ENCODE measurements at places on chromosomes 2 and 18.

- no peak for DNase-seq
Measured at GRCh38 chr2:3610881-3611505, 16.1 kb downstream of the COLEC11 start.

GRCh38 chr2:202164411-202164810 lies 74.0 kb downstream of the SUMO1 start:
- DNase-seq, result no peak

- DNase-seq, result no peak
Measured at GRCh38 chr2:7180638-7181370, 263.6 kb downstream of the RNF144A start.

DNA sequence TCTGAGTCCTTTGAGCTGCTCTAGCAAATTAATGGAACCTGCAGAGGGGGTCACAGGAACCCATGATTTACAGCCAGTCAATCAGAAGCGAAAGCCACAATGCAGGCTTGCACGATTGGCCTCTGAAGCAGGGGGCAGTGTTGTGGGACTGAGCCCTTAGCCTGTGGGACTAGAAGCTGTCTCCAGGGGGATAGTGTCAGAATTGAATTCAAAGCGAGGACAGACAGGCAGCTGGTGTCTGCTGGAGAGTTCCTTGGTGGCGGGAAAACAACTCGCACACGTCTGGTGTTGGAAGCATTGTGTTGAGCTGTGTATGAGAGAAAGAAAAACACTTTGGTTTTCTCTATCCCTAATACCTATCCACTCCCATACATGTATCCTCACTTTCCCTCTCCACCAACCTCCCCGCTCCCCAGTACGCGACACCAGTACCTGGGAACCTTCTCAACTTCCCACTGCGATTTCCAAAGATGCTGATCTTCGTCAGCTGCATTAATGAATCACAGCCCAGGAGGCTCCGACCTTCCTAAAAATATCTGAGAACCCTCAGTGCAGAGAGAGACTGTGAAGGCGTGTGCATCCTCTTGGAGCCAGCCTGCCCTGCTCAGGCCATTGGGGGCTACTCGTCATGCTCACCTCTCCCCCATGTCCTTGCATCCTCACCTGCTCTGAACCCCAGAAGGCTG lies 88.2 kb downstream of the HS1BP3 start:
- DNase-seq, result no peak

GRCh38 chr18:25503567-25504081 lies 151.7 kb upstream of the ZNF521 start:
- peak; percentile 34 for DNase-seq

DNA sequence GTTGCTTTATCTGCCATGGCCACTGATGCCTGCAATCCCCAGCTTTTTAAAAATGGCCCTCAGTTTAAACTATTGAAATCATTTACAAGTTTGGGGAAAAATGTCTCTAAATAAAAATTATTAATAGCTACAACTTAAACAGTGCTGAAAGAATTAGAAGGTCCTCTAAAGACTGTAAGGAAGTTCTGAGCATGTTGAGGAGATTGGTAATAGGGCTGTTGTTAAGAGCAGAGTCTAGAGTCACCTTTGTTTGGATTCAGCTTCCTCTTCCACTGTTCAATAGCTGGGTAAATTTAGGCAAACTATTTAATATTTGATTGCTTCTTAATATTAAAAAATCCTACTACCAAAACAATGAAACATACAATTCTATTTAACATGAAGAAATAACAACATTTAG lies 1127.1 kb upstream of the DDX18 start:
- DNase-seq, result no peak

DNA sequence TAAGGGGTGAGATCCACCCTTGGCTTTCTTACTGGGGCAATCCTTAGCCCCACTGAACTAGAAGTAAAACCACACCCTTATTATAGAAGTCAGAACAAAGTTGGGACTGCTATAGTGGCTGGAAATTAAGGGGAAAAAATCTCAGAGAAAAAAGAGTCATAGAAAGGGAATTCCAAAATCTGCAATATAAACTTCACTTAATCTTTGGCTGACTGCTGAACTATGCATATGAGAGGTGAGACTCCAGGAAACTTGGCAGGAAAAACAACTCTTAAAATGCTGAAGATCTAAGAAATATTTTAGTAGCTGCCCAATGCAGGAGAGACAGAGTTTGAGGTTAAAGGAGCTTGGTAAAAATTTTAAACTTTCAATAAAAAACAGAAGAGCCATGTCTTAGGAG lies 201.8 kb upstream of the FN1 start:
- no peak for DNase-seq

- DNase-seq, result no peak
Measured at GRCh38 chr2:28490558-28490957, 5.3 kb upstream of the PLB1 start.

- DNase-seq, result peak; percentile 36
Measured at GRCh38 chr2:49973917-49974368, 819.6 kb upstream of the FSHR start.

DNA sequence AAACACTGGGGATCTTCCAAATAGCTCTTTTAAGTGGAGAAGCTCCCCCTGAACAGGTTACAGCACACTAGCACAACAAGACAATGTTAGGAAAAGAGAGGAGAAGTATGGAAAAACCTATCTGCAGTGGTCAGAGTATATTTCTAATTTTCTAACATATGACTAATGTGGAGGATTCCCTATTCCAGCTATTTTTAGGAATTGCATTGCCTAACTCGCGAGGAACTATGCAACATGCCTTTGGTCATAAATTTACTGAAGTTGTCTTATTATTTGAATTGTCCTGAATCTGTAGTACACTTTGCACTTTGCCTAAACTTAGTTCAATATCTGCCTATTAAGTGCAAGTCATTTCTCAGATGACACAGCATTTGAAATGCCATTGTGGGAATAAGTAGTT lies 381.4 kb downstream of the CCDC85A start:
- no peak for DNase-seq

- no peak for DNase-seq
Measured at GRCh38 chr2:222568865-222569264, 87.0 kb downstream of the FARSB start.

DNA sequence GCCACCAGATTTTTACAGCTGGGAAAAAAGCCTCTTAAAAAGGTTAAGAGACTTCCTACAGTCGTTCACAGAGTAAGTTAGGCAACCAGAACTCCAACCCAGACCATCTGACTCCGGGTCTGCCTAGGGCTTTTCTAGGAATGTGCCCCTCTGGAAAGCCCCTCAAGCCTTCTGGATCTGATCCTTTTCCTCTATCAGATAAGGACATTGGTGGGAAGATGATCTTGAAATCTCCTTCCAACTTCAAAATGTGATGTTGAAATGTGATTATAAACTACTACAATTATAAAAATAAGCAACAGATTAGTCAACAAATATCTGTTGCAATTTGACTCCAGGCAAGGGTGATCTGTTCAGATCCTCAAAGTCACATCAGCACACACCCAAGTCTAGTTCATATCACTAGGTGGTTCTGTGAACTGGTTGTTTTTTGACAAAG lies 270.4 kb downstream of the ARHGAP15 start:
- DNase-seq, result no peak

DNA sequence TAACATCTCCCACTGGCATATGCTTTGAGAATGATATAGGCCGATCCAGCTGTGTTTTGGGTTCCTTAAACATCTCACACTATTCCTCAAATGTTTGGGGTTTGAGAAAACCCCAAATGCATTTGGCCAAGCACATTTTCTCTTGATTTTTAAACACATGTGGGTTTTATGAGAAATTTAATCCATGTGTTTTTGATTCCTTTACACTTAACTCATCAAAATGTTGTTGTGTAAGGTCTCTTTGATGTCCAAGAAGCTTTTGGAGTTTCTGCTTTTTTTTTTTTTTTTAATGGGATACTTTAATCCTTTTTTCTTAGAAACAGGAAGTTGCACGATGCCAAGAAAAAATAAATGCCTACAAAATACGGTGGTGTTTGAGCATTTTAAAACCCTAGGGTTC lies 339.8 kb upstream of the TCF4 start:
- peak; percentile 47 for DNase-seq

GRCh38 chr18:55609160-55609825 lies 21.3 kb upstream of the TCF4 start:
- DNase-seq, result no peak

GRCh38 chr18:75362435-75362834 lies 65.1 kb downstream of the SMIM21 start:
- no peak for DNase-seq

GRCh38 chr18:12398625-12399024 lies 9.1 kb upstream of the PRELID3A start:
- DNase-seq, result no peak

DNA sequence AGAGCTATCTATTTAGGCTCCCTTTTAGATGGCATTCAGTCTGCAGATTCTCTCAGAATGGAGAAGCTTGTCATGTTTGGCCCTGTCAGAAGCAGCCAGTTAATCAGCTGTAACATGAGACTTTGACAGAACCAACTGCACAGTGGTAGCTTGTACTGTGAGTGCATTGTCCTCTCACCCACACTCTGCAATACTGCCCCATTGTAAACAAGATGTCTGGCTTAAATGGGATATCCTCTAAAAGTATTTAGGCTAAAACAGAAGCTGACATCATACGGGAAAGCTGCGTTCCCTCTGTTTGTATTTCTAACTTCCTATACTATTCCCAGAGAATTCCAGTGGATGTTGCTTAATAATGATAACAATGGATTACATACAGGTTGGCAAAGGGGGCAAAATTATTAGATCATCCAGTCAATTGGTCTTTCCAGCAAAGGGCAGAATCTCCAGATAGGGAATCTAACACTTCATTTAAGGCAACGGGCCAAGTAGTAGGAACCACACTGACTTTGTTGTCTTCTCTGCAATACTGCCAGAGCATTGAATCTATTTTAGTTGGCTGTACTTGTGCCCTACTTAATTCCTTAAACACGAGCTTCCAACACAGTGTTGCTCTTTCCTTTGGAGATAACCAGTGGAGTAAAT lies 15.4 kb upstream of the STAT4 start:
- no peak for DNase-seq

GRCh38 chr2:197500503-197501131 lies 438 bp downstream of the HSPE1 start:
- DNase-seq, result no peak

- peak; percentile 56 for DNase-seq
Measured at GRCh38 chr2:188695953-188696352, 278.2 kb upstream of the COL3A1 start.

- peak; percentile 84 for DNase-seq
Measured at GRCh38 chr2:227849906-227850305, 21.5 kb upstream of the DAW1 start.

DNA sequence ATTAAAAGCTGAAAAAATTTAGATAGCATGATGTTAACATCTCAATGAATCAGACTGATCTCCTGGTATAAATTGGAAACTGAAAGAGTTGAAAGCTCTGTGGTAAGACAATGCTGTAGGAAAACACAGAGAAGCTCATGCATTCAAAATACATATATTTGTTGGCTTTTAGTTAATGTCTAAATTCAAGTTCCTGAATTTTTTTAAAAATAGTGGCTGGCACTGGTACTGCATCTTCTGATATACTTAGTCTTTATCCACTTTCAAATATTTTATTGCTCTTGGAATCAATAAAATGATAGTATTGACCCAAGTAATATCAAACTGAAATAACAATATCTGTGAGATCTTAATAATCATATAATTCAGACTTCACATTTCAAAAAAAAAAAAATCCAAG lies 151.4 kb upstream of the FIGN start:
- DNase-seq, result no peak

- no peak for DNase-seq
Measured at GRCh38 chr2:133194362-133194655, 374.0 kb downstream of the NCKAP5 start.

GRCh38 chr2:33108483-33109443 lies 162.0 kb downstream of the LTBP1 start:
- no peak for DNase-seq

- DNase-seq, result no peak
Measured at GRCh38 chr18:9653390-9653789, 39.0 kb upstream of the PPP4R1 start.

DNA sequence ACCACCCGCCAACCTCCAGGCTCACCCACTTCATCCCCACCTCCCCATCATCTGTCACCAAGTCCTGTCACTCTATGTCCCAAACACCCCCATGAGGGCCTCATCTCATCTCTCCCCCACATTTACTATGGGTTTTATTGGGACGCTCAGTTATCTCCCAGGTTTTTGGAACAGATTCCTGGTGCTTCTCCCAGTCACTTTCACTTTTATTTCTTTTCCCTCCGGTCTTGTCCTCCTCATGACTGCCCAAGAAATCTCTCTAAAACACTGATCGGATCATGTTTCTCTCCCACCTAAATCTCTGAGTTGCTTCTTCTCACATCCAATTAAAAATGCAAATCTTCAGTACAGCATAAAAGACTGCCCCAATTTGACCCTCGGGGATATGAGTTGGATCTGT lies 273.1 kb downstream of the PHLPP1 start:
- DNase-seq, result no peak

- DNase-seq, result no peak
Measured at GRCh38 chr2:218267259-218267658, 2.7 kb downstream of the AAMP start.

- DNase-seq, result no peak
Measured at GRCh38 chr2:275466-275865, 10.7 kb downstream of the ACP1 start.

DNA sequence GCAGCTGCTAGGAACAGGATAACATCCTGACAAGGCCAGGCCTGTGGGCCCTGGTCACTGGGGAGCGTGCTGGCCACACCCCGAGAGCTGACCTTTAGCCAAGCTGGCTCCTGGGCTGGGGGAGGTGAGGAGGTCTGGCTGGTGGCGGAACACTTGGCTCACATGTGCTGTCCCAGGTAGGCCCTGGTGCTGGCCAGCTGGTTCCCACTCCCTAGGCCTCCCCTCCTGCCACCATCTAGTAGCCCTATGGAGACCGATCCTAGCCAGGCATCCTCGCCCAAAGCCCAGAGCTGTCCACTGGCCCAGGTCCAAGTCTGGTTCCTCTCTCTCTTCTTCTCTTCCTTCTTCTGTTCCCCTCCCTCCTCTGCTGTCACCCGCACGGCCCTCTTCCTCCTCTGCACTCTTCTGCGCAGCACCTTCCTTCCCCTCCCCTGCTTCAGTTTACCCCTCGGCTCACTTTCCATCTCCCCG lies 52.4 kb downstream of the TNS1 start:
- no peak for DNase-seq

GRCh38 chr2:108637304-108637669 lies 82.0 kb upstream of the RANBP2 start:
- DNase-seq, result peak; percentile 49

GRCh38 chr2:211333377-211333776 lies 777.0 kb downstream of the CPS1 start:
- DNase-seq, result no peak

GRCh38 chr2:48346124-48346536 lies 183.8 kb upstream of the STON1 start:
- peak; percentile 37 for DNase-seq

DNA sequence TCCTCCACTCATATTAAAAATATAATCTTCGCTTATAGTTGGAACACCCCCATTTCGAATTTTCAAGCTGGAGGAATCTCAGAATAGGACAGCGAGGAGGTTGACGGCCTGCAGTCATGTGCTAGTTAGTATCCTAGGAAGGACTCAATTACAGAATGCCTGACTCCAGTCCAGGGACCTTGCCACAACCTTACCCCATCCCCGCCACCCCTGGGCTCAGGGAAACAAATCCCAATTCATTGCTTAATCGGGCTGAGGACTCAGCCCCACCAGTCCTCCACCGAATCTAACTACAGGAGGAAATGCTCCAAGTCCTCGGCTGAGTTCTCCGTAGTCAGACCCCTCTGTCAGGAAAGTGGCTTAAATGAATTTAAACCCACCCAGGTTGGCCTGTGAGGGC lies 31.7 kb upstream of the ZBTB7C start:
- no peak for DNase-seq

Data from HS-5 (cell line).